ENCODE measurements at places on chromosomes 6 and 20. TPM values are rescaled to one million over a fixed set of nuclear protein-coding genes. Genes with fewer than 3 reads are reported as not detected.

Gene IMPG1
- not detected for total RNA-seq

- no peak for DNase-seq
Observed at GRCh38 chr20:45934046-45934585, 367 bp upstream of the PCIF1 start.

DNA sequence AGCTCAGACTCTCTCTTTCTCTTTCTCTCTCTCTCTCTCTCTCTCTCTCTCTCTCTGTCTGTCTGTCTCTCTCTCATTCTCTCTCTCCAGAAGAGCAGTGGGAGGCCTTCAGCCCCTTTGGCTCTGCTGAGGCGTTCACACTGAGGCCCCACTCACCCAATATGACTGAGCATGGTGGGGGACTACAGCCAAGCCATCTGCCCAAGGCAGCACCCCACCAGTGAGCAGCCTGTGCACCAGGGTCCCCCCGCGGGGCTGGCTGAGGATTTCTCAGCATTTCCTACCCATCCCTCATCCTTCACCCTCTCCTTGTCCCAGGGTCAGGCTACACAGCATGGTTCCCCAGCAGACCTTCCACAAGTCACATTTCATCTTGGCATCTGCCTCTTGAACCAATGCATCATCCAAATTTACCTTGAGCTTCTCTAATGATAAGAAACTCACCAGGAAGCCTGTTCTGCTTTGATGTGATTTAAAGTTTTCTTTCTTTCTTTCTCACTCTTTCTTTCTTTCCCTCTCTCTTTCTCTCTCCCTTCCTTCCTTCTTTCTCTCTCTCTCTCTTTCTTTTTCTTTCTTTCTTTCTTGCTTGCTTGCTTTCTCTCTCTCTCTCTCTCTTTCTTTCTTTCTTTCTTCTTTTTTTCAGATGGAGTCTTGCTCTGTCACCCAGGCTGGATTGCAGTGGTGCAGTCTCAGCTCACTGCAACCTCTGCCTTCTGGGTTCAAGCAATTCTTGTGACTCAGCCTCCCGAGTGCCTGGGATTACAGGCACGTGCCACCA lies 47.1 kb upstream of the NXT1 start:
- no peak for DNase-seq

DNA sequence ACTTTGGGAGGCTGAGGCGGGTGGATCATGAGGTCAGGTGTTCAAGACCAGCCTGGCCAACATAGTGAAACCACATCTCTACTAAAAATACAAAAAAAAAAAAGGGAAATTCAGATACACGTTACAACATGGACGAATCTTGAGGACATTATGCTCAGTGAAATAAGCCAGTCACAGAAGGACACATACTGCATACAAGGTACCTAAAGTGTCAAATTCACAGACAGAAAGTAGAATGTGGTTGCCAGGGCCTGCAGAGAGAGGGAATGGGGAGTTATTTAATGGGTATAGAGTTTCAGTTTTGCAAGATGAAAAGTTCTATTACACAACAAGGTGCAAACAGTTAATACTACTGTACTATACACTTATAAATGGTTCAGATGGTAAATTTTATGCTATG lies 75.1 kb downstream of the SNX5 start:
- DNase-seq: no peak

Gene SEC23B
- total RNA-seq: 95.3 TPM

DNA sequence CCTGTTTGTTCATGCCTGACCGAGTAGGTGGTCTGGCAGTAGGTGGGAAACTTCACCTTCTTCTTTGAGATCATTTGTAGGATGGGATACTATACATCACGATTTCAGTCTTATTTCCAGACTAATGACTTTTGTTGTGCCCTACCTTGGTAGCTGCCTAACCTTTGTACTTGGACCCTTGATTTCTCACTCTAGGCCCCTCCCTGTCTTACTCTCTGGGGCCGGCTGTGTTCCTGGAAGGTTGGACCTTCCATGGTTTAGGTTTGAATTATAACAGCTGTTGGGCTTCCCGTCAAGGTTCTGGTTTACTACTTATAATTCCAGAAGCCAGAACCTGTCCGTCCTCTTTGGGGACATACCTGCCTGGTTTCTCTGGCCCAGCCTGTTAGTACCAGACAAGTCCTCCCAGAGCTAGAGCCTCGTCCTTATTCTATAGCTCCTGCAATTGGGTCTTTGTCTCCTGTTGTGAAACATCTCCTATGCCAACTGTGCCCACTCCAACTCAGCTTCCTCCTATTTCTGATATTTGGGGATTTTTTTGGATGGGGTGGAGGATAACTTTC lies 14.9 kb upstream of the ADIG start:
- no peak for DNase-seq

DNA sequence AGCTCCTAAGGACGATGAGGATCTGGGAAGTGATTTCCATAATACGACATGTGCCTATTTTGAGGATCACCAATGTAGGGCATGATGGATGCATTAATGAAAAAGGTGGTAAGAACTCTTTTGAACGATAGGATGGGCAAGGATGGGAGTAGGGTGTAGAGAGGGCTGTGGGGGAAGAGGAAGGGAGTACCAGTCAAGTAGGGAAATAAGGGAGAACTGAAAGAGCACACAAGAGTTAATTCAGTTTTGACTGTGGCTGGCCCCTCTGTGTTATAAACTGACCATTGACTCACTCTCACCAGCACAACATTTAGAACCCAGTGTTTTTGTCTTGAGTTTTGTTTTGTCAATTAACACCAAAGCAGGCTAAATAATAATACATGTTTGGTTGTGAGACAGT lies 33.0 kb downstream of the SLC35D3 start:
- no peak for DNase-seq

DNA sequence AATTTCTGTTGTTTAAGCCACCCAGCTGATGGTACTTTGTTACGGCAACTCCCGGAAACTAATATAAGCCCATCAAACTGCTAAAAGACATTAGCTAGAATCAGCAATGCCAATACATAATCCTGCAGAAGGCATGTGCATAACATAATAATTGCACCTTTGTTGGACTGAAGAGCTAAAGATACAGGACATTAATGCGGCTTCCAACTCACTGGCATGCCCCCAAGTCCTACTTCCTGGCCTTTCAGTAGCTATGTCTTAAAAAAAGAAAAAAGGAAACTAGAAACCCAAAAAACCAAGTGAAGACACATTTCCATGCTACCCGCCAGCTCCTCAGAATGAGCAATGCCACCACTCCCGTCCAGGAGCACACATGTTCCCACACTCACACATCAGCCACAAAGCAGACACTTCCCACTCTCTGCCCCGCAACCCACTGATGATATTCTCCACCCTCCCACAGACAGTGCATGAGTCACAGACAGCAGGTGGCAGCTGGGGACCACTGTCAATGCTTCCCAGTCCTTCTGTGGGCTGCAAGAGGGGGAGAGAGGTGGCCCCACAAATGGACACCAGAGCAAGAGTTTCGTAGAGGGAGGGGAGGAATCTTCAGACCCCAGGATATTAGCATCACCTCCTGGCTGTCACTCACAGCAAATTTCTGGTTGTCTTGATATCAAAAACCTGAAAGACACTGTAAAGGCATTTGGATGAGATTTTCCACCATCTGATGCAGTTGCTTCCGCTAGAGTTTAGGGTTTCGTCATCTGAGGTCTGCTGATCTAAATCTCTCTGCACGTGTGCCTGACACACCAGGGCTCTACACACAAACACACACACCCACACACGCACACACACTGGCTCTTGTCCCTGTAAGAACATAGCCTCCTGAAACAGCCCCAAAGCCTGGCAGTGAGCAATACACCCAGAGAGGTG lies 32.8 kb downstream of the GFOD1 start:
- peak; percentile 88 for DNase-seq

- DNase-seq: no peak
Observed at GRCh38 chr6:139891471-139891870, 517.0 kb upstream of the CITED2 start.

- no peak for DNase-seq
Observed at GRCh38 chr6:39079197-39080125, 30.9 kb downstream of the GLP1R start.

GRCh38 chr6:53031281-53031680 lies 33.9 kb upstream of the FBXO9 start:
- DNase-seq: no peak

Gene OR11A1
- total RNA-seq: not detected

- DNase-seq: no peak
Observed at GRCh38 chr6:28534875-28535274, 9.2 kb downstream of the GPX5 start.

Gene MCUR1
- total RNA-seq: 37.9 TPM

GRCh38 chr6:15496345-15497131 lies 166.3 kb downstream of the DTNBP1 start:
- peak; percentile 2 for DNase-seq

DNA sequence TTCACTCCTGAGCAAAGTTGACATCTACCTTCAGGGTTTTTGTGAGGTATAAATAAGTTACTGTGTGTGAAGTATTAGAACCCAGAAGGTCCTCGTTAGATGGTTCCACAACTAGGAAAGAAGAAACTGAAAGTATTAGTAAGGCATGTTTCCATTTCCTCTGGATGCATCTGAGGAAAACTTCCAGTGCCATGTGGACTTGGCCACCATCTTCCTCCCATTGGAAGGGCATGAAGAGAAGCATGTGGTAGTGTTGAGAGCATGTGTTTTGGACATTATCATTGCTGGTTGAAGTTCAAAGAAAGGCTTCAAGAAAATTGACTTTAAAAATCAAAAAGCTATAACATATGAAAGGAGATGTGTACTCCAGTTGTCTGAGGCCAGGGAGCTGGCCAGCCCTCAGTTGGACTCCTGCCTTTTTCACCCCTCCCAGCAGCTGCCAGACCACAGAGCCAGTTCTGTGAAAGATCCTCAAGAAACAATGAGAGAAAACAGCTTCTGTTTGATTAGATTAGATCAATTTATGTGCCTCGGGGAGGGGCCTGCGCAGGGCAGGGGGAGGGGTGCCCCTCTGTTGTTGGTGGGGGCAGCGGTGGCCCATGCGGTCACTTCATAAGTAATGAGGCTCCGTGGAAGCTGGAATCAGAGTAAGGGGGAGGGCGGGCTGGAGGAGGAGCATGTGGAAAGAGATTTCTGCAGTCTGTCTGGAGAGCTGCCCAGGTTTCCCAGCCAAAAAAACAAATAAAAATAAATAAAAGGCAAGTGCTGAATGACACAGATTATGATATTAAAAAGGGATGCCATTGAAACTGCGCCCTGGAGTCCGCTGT lies 154.0 kb downstream of the JARID2 start:
- peak; percentile 20 for DNase-seq

- DNase-seq: no peak
Observed at GRCh38 chr6:85137865-85138264, 312.0 kb upstream of the NT5E start.

Gene CCN5
- not detected for total RNA-seq

DNA sequence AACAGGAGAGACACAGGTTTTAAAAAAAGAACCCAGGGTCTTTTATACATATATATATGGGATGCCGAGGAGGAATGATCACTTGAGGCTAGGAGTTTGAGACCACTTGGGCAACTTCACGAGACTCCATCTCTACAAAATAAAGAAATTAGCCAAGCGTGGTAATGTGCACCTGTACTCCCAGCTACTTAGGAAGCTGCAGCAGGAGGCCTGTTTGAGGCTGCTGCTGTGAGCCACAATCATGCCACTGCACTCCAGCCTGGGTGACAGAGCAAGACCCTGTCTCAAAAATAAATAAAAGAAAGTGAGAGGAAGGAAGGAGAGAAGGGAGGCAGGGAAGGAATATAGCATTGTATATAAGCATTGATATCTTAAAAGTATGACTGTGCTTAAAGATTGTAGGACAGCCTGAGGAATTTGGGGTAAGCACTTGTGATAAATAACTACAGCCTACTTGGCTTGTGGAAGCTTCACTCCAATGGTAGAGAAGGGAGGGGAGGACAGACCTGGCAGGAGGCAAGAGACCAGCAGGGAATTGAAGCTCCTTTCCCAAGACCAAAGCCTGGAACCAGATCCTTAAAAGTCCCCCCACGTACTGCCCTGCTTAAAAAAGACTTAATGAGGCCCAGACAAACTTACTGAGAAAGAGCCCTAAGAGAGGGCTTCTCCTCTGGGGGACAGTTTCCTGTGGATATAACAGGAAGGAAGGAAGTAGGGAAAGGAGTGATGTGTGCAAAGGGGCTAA lies 2.5 kb upstream of the SNTA1 start:
- no peak for DNase-seq

Gene ASIP
- total RNA-seq: not detected

GRCh38 chr20:8639112-8639778 lies 429.6 kb upstream of the PLCB4 start:
- DNase-seq: no peak

DNA sequence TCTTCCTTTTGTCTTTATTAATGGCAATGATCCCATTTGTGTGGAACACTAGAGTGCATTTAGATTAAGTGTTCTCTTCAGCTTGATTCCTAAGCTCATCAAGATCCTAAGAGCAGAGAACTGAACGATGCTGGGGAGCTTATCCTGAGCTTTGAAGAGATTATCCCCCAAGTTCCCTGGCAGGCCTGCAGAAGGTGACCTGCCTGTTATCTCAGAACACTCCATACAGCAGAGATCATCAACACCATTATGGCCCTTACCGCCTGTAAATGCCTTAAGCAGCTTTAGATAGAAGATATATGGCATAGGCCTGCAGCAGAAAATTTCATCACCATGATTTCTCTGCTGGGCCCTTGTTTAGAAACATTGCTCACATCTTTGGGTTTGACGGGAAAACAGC lies 779.9 kb upstream of the MAP3K7 start:
- no peak for DNase-seq

GRCh38 chr6:97218912-97219311 lies 64.1 kb downstream of the MMS22L start:
- DNase-seq: no peak

Gene RCAN2
- total RNA-seq: 0.91 TPM

DNA sequence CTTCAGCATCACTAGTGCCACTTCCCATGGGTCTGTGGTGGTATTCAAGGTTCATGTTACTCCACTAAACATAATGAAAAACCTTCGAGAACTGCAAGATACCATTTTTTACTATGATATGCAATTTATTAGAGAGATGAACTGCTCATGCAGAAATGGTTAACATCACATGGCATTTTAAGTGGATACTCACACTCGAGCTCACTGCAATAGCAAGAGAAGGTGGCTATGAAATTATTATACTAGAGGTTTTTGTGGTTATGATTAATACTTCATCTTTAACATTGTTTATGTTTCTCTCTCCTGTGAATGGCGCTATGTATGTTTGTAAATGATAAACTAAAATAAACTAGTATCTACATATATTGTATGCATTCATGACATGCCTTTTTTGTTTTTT lies 35.1 kb downstream of the SCAF8 start:
- no peak for DNase-seq

Gene EDN1
- not detected for total RNA-seq

DNA sequence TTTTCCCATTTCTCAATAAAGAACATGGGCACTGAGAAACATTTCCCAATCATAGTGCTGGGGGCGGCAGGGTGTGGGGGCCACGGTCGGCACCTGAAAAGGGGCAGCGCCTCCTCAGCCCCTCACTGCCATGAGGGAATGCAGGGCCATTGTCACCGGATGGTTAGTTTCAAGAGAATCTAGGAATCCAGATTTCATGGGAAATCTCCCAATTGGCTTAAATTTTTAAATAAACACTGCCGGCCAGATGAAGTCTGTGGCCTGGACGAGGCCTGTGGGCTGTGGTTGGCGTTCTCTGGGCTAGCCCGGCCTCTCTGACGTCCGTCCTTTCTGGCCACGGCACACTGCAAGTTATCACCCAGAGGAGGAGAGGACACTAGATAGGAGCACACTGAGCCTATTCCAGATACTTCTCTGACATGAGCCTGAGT lies 25.6 kb downstream of the MANBAL start:
- DNase-seq: no peak

Gene CALHM4
- not detected for total RNA-seq

Gene NOP56
- 532 TPM for total RNA-seq

Data from activated CD4-positive, alpha-beta T cell treated with anti-CD3 and anti-CD28 coated beads for 36 hours (primary cell).